ENCODE measurements at places on chromosomes 5 and 9.

DNA sequence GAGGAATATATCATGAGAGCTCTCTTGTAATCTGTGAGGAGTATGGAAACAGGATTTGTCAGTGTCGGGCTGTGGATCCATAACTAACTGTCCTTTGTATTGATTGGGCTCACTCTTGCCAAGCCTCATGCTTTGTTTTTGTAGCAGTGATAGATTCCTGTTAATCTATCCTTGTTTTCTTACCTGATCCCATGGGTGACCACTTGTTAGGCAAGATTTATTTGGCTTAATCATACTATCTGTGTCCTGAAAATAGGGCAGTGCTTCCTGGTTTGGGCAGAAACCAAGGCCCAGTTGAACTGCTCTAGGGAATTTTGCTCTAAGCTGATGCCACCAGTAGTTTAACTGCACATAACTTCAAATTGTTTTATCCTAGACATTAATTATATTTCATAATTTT is 6.1 kb downstream of the NDFIP1 start:
- no peak for DNase-seq

DNA sequence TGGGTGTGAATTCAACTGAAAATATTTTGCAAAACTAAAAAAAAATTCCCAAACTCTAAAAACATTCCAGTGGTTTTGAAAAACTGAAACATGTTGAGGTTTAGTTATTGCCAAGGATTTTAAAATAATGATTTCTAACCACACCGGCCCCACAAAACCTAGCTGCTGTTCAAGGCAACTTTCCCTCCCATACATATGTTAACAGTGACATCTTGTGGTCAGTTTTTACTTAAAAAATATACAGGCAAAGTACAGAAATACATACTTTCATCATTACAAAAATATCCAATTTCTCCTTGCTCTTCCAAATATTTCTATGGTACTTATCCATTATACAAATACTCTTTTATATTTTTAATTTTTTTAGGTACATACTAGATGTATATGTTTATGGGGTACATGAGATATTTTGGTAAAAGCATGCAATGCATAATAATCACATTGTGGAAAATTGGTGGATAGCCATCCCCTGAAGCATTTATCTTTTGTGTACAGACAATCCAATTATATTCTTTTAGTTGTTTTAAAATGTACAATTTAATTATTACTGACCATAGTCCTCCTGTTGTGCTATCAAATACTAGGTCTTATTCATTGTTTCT is 34.4 kb upstream of the MRPS30 start:
- DNase-seq: no peak

DNA sequence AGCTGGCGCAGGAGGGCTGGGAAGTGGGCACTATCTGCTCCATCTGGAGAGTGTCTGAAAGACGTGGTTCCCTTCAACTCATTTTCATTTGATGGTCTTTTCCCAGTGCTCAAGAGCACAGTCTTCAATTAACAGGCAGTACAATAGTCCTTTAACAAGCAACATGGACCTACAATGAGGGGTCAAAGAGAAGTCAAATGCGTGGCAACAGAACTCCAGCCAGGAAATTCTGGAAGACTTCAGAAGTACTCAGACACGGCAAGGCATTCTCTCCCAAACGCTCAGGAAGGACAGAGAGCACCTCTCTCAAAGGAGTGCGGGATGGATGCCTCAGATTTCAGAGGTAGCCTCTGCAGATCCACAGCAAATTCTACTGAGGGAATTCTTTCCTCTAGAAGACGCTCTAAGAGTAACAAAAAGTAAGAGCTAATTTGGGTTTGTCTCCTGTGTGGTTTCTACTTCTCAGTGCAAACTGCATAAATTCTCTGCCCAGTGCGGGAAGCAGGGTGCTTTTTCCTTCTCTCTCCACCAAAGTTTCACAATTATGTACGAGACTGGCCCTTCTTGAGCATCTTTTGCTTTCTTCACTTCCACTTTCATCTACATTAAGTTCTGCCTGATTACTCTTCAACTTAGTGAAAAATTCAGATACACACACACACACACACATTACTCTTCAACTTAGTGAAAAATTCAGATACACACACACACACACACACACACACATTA is 56.4 kb downstream of the LHFPL2 start:
- DNase-seq: no peak

DNA sequence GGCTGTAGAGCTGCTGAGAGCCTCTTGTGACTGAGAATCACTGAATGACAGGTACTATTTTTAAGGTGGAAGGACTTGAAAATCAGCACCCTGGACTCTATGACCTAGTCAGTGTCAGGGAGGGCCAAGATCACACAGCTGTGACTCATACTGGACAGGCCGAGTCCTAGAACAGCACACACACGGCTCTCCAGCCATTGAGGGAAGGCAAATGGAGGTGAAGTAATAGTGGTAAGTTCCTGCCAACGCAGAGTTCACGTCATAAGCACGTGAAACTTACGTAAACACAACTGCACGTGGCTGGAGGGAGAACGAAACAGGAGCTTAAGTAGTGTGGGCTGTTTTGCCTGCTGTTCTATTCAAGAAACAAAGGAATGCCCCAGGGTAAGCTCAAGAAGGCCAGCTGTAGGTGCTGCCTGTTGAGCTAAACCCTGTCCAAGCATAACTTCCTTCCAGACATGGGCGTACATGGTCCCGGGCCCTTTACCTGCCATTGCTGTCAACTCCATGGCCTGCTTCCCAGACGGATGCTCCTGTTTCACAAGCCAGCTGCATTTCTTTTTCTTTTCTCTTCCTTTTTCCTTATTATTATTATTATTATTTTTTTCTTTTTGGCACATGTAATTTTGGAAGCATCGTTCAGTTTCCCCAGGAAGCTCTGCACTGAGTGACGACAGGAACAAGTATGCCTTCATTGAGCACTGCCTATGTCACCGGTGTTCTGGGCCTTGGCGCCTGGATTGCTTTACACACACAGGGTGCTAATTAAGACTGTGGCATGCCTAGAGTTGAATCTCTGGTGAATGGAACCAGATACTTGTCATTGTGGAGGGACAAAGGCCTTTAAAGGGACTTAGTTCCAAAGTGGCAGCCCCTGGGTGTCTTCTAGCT is 10.2 kb upstream of the LCP2 start:
- peak; percentile 89 for DNase-seq

GRCh38 chr9:19154135-19154612 is 26.9 kb upstream of the PLIN2 start:
- DNase-seq: no peak

- DNase-seq: no peak
These were observed 42.3 kb downstream of the SH3RF2 start for GRCh38 chr5:145978708-145979107.

DNA sequence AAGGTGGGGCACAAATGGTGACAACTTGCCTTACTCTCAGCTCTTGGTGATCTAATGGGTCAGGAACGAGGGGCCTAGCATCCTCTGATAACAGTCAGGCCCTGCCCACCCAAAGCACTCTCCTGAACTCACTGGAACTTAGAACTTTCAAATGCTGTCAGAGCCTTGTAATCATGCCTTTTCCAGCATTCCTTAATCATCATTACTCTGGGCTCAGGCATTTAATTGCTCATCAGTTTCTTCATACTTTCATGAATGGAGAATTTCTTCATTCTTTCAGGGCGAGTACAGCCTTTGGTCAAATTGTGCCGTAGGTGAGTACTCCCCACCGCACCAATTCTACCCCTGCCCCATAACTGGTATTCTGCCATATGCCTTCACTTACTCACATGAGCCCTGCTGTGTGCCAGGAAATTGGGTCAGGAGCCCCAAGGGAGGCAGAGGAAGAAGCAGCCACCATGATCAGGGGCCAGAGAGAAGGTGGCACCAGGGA is 30.2 kb upstream of the DUSP1 start:
- DNase-seq: no peak

DNA sequence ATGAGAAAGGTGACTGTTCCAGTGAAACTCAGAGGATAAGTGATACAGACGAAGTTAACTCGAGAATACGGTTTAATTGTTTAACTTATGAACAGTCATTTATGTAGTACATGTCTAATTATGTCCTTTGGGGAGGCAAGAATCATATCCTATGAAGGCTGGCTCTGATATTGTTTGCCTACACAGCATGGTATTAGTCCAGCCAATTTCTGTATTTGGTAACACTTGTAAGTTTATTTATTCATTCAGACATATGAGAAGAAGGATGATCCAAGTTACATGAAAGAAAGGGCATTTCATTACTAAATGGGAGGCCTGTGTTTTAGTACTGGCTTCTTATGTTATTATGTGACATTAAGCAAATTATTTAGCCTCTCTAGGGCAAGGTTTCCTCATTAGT is 199.7 kb downstream of the NNT start:
- no peak for DNase-seq

- DNase-seq: no peak
These were observed 47.8 kb downstream of the LOX start for GRCh38 chr5:122030251-122030650.

DNA sequence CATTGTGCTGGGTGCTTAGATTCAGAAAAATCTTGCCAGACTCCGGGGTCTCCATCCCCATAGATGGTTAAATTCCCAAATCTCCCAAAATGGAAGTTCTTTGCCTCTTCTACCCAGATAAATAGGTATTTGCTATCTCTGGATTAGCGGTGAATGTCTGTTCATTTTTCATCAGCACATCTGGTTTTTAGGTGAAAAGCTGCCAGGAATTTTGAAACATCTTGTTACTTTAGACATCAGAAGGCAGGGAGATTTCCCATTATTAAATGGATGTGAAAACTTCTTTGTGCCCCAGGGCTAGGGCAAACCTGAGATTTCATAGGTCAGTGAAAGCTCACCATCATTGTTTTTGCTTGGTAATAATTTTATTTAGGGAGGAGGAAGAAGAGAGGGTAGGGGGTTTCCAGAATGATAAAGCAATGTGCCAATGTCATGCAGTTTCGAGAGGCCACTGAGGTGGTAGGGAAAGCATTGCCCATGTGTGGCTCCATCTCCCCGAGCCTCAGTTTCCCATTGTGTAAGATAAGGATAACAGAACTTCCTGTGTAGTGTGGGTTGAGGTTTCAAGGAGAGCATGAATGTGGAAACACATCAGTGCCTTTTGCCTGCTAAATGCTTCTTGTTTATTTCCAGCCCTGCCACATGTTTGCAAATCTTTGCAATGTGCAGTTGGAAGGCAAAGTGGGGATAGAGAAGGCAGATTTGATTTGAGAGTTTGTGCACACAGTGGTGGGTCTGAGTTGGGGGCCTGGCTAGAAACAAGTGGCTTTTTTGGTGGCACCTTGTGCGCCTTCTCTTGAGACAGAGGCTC is 147.2 kb upstream of the KLF4 start:
- no peak for DNase-seq

GRCh38 chr5:2496891-2497290 is 254.6 kb downstream of the IRX2 start:
- no peak for DNase-seq

DNA sequence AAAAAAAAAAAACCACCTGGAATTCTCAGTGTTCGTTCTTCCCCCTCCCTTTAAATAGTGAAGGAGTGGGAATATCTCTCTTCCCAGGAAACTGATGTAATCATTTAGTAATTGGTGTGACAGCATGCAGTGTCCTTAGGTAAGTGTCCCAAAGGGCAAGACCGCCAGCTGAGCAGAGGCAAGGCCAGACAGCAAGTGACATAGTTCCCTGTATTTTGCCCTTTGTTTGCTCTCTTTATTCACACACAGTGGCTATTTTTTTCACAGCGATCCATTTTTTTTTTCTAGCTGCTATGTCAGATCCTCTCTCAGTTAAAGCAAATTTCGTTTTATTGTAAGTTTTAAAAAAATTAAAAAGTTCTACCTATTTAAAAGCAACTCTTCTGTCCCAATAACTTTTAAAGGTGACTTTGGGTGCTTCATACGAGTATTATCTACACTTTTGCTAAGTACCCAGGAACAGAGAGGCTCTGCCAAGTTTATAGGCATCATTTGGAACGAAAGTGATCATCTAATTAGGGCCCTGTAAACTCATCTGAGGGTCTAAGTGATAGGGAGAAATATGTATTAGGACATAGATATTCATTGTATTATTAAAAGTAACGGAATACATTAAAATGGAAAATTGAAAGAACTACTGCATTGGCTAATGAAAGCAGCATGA is 98.2 kb upstream of the ALDH1A1 start:
- DNase-seq: no peak

GRCh38 chr5:68771221-68771620 is 322.6 kb upstream of the SLC30A5 start:
- DNase-seq: no peak

DNA sequence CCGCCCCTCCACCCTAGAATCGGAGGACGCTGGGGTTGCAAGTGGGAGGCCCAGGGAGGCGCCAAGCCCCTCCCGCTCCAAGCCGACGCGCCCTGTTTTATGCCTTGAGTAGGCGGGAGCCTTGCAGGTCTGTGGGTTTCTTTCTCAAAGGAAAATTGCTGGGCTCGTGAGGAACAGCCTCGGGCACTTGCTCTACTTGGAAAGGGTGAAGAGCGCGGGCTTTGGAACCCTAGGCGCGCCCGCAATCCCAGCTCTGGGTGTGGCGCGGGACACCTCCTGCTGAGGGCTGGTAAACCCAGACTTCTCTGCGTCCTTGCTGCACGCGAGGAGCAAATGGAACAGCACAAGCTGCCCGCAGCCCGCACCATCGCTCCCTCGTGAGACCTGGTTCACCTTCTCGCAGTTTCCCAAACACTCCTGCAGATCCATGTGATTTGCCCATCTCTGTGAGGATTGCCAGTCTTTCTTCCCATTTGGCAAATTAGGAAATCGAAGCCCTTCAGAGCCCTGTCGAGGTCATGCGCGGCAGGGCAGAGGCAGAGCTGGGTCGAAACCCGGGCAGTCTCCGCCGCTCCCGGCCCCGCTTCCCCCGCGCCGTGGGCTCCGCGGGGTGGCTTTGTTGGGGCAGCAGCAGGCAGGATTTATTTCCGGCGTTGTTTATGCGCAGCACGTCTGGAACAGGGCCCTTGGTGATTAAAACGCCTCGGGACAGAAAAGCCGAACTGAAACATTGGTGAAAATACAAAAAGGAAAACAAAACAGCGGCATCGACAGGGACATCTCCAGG is 98.4 kb upstream of the CPLX2 start:
- DNase-seq: no peak

- no peak for DNase-seq
These were observed 18.1 kb downstream of the TNC start for GRCh38 chr9:115099901-115100300.

DNA sequence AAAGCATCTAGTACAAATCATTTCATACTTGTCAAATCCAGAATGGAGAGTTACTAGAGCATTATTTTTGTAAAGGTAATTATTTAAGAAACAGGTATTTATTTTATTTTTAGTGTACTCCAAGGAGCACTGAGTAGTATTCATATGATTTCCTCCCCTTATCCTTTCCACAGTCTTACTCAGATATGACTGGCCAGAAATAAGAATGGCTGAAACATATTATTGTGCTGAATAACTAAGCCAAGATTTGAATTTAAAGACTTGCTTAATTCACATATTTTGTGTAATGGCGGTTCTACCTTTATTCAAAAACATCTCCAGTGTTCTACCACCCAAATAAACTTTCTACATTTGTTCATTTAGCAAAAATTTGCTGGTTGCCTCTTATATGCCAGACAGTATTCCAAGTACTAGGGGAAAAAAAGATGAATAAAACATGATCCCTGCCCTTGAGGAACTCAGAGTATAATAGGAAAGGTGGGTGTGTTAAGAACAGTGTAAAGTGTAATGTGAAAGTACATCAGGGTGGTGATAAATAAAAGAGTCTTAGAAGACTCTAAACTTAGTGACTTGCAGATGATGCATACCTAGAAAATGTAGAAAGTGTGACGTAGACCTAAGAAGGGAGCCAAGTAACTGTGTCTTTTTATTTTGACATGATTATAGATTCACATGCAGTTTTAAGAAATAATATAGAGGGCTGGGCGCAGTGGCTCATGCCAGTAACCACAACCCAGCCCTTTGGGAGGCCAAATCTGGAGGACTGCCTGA is 110.4 kb upstream of the GRHPR start:
- DNase-seq: no peak

GRCh38 chr5:100595152-100595811 is 60.1 kb downstream of the FAM174A start:
- no peak for DNase-seq

- no peak for DNase-seq
These were observed 182.7 kb downstream of the SPATA31D1 start for GRCh38 chr9:82171271-82171670.
